ENCODE measurements at places on chromosomes 16 and 17.
A peak's percentile ranks its signal among the peaks of the same experiment; 100 is the strongest.

DNA sequence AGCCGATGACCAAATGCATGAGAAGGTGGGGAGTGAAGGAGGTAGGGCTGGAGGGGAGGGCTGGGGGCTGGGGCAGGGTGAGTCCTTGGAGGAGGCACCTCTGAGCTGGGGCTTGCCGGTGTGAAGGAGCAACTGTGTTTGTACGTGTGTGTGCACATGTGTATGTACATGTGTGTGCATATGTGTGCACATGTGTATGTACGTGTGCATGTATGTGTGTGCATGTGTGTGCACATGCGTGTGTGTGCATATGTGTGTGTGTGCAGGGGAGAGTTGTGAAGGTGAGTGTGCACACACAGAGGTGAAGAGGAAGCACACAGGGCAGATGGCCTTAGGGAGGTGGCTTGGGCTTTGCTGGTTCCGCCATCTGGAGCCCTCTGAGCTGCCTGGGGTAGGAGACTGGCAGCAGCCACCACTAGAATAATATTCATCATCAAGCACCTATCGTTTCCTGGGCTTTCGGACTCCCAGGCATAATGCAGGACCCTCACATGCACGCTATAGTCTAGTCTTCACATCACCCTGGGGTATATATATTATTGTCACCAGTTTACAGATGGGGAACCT lies 120.9 kb upstream of the CDC42EP4 start:
- DNase-seq = no peak

- DNase-seq = no peak
Measured at GRCh38 chr16:53913099-53913870, 209.3 kb downstream of the FTO start.

DNA sequence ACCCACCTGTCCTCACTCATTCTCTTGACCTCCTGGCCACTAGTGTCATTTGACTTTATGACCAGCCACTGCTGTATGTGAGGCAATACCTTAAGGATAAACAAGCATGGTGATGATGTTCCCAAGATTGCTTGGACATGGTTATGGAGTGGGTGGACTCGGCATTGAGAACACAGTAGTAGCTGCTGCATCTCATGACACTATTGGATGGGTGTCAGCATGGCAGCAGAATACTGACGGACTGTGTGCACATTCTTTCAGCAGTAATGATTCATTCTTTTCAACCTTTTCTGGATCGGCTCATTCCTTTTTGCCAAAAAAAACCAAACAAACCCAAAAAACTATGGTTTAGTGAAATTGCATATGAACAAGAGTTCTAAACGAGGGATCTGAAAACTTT lies 13.5 kb downstream of the SPECC1 start:
- DNase-seq = no peak

DNA sequence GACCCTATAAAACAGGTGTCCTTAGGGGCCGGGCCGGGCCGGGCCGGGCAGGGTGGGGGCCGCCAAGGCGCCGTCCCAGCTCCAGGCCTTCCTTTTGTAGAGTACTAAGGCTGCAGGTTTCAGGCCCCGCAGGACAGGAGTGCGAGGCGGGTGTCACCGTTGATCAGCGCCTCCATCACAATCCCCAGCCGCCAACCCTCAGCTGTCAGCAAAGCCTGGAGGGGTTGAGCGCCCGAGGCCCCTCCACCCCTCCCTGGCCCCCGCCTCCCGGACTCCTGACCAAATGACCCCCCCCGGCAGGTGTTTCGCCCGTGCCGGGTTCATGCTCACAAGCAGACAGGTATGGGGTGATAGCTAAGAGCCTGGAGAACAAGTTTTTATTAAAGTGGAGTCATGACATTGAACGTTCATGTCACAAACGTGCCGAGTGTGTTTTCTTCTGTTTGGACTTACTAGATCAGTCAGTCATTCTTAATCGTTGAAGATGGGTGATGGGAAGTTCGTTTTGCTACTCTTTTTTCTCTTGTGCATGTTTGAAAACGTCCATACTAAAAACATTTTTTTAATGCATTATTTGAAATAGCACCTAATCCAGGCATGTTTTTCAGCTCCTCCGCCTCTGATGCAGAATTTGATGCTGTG lies 534 bp downstream of the ARL2BP start:
- no peak for DNase-seq

- DNase-seq = no peak
Measured at GRCh38 chr17:76453431-76453743, 435 bp upstream of the UBE2O start.

- peak; percentile 4 for DNase-seq
Measured at GRCh38 chr16:71230122-71230845, at the start of gene HYDIN. Gene HYDIN, minus strand, starts transcription at chr16:71230722. Its CDS starts 43,827 bp downstream, at chr16:71186895.

- no peak for DNase-seq
Measured at GRCh38 chr17:9557161-9557755, 18.4 kb downstream of the STX8 start.

DNA sequence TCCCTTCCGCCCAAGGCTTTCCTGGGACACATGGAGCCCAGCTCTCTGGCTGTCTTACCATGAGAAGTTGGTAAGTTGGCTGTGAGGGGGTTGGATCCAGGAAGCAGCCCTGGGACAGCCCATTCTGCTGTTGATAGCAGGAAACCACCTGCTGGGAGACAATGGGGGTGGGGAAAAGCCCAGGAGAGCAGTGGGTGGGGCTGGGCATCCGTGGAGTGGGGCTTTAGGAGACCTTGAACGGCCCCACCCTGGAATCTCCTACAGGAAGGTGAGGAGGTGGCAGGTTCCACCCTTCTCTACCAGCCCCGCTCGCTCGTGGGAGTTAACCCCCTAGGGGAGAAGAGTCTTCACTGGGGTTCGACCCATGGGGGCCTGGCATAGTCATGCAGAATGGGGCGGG lies 5.8 kb downstream of the TMEM92 start:
- no peak for DNase-seq

DNA sequence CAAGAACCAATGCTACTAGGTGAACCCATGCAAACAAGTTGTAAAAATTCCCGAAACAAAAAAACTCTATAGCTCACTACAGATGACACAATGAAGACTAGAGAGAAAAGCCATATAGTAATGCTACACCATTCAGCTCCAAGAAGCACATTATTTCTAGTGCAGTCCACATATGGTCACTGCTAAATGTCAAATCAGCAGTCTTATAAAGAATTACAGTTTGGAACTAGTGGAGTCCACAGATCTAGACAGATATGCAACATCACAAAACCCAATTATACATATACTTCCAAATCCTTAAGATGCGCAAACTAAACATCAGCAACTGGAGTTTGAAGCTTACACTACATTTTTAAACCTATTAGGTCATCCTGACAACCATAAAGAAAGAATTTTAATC lies 33.5 kb downstream of the GPATCH8 start:
- DNase-seq = no peak

- DNase-seq = no peak
Measured at GRCh38 chr16:52567193-52567592, 20.2 kb upstream of the TOX3 start.

DNA sequence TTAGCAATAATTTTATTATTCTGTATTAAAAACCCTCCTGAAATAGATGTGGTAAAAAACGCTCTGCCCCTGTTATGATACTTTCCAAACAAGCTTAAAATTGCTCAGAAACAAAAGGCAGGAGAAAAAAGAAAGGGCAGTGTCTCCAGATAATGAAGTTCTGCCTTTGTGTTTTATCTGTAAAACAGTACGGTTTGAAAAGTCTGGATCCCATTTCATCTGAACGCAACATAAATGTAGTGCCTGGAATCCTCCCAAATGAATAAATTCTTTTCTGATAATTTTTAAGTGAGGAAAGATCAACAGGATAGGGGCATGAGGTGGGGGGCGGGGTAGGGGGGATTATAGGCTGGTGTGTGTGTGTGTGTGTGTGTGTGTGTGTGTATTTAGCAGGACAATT lies 87.5 kb upstream of the SOX9 start:
- no peak for DNase-seq

DNA sequence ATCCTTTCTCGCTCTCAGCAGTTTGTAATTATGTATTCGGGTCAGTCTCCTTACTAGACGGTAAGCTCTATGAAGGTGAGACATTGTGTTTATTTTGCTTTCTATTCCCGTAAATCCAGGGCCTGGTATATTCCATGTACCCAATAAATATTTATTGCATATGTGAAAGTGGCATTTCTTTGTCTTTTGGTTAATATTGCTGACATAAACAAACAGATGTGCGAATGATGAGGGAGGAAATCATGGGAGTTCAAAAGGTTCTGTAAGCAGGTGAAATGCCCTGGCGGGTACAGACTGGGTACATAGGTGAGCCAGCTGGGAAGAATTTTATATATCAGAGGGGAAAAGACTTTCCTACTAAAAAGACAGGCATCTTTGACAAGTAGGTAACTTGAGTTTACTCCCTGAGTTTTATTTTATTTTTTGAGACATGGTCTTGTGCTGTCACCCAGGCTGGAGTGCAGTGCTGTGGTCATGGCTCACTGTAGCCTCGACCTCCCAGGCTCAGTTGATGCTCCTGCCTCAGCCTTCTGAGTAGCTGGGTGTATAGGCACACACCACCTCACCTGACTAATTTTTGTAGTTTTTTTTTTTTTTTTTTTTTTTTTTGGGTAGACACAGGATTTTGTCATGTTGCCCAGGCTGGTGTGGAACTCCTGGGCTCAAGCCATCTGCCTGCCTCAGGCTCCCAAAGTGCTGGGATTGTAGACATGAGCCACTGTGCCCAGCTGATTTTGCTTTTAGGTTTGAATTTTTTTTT lies 5.7 kb upstream of the METTL9 start:
- DNase-seq = no peak

DNA sequence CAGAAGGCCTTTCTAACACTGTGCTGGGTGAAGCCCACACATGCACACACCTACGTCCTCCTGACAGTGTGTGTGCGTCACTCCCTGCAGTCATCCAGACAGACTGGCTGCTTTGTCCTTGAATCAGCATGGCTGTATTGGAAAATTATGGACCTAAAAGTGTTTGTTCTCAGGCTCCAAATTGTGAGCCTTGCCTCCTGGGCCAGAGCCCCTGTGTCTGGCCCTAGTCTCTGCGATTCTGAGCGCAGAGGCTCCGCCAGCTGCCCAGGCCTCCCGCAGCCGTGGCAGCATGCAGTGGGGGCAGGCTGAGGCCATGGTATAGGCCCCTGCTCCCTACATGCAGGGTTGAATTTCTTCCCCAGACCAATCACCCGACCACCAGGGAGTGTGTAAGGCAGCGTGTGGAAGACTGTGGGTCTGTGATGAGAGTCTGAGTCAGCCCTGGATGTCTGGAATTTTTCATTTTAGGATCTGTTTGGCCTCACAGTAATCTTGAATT lies 166.9 kb downstream of the LGALS9B start:
- DNase-seq = no peak

DNA sequence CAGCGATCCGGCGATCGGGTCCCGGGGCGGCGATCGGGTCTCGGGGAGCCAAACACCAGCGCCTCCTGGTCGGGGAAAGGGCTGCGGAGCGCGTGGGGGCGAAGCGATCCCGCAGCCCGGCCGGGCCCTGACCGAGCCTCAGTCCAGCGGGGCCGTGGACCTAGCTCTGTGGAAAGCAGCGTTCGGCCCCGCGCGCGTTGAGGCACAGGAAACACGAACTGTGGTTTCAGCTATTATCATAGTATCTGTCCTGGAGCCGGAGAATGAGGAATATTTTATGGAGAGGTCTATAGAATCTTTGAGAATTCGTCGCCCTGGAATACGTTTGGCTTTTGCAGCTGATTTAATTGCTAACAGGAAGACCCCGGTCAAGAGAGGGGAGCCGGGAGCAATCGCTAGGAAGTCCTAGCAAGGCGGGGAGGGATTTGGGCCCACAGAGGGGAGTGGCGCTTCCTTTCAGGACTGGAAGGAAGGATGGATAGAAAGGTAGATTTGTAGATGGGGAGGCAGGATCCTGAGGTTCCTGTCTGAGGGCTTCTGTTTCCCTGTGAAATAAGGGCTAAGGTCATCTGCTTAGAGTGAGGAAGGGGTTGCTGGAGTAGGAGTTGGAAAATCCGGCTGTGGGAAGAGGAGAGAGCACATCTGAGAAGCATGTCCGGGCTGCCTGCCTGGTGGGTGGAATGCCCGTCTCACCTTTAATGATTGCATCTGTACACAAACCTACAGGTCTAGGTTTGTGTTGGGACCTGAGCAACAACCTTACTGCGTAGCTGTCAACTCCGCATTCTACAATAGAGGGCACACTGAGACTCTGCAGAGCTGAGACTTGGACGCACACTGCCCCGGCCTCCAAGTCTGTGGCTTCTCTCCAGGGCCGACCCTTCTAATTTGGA lies 770 bp downstream of the CCNF start:
- DNase-seq = no peak

DNA sequence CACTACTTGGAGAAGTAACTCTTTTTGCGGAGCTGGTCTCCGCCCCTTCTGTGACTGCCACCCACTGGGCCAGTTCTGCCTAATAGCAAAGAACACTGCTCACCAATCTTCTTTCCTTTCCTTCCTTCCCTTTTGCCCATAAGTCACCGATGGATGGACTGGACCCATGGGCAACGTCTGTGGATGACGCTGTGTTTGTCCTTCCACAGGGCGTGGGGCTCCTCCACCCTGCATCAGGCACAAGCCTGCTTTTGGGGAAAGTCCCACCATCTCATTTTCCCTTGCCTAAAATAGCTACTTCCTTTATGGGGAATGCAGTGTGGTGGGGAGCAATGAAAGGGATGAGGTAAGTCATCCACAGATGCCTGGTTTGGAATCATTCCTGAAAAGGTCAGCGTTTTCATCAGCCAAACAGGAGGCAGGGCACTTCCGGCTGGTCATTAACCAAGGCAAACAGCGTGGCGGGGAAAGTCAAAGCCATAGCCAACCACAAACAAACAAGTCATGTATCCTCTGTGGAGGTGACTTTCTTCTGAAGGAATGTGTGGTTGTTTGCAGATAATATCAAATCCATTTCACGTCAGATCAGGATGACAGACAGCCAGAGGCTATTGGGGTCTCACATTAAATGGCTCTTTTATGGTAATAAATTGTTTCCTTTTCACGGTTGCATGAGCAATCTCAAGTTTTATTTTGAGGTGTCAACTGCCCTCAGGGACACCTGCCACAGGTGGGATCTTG lies 30.7 kb upstream of the MED9 start:
- DNase-seq = no peak

- DNase-seq = no peak
Measured at GRCh38 chr16:54936979-54937670, 6.5 kb downstream of the IRX5 start.
